ENCODE measurements at places on chromosomes 1 and 21. TPM values are rescaled to one million over a fixed set of nuclear protein-coding genes. Genes with fewer than 3 reads are reported as not detected.

GRCh38 chr1:116372191-116372590, 853 bp upstream of the ATP1A1 start:
- H3K4me1 ChIP-seq = peaks cover 15% of the 10 kb centered on the region

DNA sequence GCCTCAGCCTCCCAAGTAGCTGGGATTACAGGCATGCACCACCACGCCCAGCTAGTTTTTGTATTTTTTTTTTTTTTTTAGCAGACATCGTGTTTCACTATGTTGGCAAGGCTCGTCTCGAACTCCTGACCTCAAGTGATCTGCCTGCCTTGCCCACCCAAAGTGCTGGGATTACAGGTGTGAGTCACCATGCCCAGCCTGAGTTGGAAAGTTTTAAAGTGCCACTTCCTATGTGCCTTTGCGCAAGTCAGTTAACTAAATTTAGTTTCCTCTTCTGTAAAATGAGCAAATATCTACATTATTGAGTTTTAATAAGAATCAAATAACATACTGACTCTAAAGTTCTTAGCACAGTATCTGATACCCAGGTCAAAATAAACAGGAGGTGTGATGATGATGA, 12.4 kb downstream of the SLC19A2 start:
- H3K36me3 ChIP-seq = peaks cover 7% of the 10 kb centered on the region
- H3K4me1 ChIP-seq = no peaks in the 10 kb centered on the region
- no peak overlapping the region for H3K27ac ChIP-seq

DNA sequence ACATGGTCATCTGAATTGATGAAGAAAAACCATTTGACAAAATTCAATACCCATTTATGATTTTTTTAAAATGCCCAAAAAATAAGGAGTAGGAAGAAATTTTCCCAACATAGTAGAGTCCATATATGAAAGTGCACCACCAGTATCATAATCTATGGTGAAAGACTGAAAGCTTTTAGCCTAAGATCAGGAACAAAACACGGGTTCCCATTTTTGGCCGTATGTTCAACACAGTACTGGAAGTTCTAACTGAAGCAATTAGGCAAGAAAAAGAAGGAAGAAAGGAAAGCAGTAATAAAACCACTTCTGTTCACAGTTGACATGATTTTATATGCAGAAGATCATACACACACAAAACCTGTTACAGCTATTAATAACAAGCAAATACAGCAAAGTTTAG, 227.8 kb upstream of the RAB4A start:
- H3K36me3 ChIP-seq = no peaks in the 10 kb centered on the region
- peaks cover 9% of the 10 kb centered on the region for H3K27me3 ChIP-seq
- H3K4me3 ChIP-seq = no peak overlapping the region
- no peaks in the 10 kb centered on the region for H3K4me1 ChIP-seq

DNA sequence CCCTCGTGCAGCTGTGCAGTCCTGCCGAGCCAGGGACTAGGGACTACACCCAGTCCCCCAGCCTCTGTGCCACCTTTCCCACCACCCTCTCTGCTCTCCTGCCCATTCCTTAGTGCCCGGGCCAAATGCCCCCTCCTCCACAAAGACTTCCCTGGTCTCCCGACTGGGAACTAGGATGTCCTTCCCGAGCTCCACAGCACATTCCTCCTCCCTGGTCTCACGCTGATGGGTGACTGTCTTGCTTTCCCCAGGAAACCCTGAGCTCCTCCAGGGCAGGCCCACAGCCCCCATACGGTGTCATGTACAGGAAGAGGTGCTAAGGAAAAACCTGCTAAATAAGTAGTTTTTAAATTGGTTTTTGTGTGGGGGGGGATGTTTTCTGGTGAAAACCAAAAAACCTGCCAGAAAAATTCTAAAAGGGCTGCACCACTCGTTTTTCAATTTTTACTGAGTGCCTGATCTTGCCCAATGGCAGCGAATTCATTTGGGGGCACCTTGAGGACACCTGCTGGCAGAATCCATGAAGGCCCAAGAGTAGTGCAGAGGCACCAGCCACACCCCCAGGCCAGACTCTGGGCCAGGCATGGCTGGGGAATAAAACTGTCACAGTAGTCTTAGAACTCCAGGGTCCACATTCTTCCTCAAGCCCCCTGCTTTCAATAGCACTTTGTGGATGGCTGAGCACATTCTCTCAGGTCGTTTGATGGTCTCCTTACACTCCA, 50.4 kb downstream of the GLIS1 start:
- H3K4me3 ChIP-seq = no peak overlapping the region
- H3K27ac ChIP-seq = no peak overlapping the region
- no peaks in the 10 kb centered on the region for H3K27me3 ChIP-seq
- peaks cover 24% of the 10 kb centered on the region for H3K4me1 ChIP-seq
- H3K36me3 ChIP-seq = no peaks in the 10 kb centered on the region

Gene PHC2
- 98.1 TPM for polyA plus RNA-seq

Gene SELE
- polyA plus RNA-seq = not detected
